ENCODE measurements at places on chromosomes 3 and 15.

DNA sequence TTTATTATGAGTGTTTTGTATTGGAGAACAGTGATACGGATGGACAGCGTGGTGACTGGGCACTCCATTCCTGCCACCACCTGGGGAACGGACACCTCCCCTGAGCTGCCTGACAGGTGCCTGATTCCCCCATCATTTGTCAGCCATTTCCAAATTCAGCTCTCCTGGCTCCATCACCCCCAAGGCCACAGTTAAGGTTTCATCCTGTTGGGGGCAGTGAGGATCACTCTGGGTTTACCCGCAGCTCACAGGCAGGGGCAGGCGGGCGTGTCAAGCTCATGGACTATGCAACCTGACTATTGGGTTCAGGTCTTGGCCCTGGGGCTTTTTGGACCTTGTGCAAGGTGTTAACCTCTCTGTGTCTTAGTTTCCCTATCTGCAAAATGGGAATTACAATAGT lies 76.3 kb downstream of the RAB11A start:
- DNase-seq: no peak

DNA sequence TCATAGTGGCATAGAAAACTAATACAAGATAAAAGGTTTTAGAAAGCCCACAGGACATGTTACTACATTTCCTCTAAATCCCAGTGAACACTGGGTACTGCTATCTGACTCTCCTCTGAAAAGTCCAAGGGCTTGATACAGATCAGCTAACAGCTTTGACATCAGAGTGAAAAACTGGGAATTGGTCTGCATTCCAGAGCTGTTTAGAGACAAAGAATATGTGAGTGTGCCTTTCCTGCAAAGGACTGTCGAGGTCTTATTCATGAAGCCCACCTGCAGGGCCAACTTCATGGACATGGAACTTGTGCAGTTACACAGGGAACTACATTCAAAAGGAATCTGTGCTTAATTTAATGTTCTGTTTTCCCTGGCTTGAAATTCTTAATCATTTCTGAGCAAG lies 5.2 kb upstream of the TMCO5A start:
- DNase-seq: no peak

DNA sequence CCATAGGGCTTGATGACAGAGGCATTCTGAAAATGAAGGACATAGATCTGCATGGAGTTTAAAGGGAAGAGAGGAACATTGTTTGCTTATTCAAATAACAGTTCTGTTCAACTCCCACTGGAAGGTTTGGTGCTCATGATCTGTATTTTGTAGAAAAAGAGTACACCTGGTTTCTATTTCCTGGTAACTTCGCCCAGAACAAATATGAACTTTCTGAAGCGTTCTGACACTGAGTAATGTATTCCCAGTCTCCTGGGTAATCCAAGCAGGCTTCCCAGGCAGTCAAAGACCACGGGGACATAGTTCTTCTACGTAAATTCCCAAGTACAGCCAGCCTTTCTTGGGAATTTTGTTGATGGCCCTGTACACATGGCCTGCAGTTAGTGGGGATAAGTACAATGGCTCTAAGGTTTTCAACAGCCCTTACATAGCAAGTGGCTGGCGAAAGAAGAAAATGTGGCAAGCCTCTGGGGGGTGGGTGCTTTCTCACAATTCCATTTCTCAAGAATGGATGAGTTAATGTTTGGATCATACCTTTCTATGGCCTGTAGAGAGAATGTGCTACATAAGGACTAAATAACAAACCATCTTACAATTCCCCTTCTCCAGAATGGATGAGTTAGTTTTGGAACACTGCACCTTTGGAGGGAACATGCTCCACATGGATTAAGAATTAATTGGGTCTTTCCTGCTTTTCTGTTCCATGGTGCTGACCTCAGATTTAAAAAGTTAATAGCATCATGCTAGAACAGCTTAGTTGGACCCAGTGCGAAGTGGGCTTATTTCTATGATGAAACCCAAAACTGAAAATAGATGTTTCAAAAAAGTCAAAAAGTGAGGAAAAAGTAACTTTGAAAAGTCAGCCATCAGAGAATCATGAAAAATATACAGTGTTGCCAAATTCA lies 52.7 kb downstream of the COL6A6 start:
- no peak for DNase-seq

- no peak for DNase-seq
These were observed 38.2 kb downstream of the KLHL25 start for GRCh38 chr15:85756411-85757072.

DNA sequence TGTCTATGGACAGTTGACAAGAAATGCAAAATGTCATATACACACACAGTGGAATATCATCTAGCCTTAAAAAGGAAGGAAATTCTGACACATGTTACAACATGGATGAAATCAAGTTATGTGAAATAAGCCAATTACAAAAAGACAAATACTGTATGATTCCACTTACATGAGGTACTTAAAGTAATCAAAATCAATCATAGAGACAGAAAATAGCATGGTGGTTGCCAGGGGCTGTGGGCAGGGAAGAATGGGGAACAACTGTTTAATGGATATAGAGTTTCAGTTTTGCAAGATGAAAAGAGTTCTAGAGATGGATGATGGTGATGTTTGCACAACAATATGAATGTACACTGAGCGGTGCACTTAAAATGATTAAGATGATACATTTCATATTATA lies 613.8 kb upstream of the ZNF385D start:
- no peak for DNase-seq

All from T-helper 22 cell (primary cell).